ENCODE measurements at places on chromosomes 13 and 19.

- peak; percentile 61 for DNase-seq
Observed at GRCh38 chr19:517721-518597, 10.7 kb downstream of the TPGS1 start.

DNA sequence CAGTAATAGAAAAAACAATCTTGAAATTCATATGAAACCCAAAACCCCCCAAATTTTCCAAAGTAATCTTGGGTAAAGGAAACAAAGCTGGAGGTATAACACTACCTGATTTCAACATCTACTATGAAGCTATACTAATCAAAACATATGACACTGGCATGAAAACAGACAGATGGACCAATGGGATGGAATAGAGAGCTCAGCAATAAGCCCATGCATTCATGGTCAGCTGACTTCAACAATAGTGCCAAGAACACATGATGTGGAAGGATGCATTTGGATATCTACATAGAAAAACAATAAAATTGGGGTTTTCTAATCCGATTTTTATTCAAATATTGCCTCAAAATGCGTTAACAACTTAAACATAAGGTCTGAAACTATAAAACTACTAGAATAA lies 32.2 kb upstream of the ZNF766 start:
- DNase-seq: no peak

DNA sequence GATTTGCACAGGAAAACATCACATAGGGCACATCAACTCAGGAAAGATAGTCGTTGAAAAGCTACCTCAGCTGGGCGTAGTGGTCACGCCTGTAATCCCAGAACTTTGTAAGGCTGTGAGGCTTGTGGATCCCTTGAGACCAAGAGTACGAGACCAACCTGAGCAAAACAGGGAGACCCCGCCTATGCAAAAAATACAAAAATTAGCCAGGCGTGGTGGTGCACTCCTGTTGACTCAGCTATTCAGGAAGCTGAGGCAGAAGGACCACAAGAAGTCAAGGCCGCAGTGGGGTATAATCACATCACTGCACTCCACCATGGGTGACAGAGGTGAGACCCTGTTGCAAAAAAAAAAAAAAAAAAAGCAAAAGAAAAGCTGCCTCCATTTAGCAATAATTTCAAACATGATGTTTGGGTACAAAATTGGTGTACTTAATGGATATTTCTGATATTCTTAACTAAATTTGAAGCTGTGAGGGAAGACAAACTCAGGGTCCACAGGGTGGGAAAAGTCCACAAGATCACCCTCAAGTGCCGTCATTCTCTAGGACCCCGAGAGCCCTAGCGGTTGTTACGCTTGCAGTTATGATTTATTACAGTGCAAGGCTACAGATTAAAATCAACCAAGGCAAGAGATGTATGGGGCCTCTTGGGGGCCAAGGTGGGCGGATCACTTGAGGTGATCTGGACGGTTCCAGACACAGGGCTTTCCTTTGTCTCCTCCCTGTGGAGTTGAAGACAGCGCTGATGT lies 42.5 kb upstream of the LDLR start:
- DNase-seq: no peak

DNA sequence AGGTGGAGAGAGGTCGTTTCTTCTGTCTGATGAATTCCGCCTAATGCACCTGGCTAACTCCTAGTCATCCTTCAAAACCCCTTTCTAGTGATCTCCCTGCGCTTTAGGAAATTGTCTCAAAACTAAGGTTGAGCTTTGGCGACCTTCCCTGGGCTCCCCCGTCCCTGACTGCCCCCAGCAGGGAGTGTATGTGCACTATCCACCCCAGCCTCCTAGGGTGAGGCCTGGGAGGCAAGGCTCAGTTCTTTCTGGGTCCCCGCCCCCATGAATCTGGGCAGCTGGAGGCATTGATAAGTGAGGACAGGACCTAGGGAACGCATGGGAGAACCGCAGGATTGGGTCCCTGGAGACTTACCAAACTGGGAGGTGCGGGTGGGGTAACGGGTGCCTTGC lies 378 bp downstream of the TLE6 start:
- DNase-seq: no peak

DNA sequence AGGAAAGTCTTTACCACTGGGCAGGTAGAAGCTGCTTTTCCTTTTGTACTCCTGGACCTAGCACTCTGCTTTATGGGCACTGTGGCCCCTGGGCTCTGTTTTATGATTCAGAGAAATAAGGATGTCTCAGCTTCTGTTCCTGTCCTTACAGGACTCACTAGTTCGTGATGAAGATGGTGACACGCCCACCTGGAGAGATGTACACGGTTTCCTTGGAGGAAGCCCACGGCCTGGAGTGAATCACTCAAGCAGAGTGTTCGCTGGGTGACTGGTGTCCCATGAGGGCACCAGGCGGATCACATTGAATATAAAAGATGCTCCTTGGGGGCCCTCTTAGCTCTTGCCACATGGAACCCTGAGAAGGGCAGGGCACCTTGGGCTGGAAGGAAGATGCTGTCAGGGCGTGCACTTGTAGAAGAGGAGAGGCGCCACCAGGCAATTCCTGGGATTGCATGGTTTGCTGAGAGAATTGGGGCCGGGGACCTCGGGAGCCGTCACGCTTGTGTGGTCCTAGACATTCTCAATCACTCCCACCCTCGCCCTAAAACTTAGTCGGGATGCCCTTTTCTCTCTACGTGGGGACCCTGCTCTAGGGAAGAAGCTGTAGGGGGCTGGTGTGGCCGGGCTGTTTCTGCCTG lies 202.6 kb downstream of the TSHZ3 start:
- no peak for DNase-seq

DNA sequence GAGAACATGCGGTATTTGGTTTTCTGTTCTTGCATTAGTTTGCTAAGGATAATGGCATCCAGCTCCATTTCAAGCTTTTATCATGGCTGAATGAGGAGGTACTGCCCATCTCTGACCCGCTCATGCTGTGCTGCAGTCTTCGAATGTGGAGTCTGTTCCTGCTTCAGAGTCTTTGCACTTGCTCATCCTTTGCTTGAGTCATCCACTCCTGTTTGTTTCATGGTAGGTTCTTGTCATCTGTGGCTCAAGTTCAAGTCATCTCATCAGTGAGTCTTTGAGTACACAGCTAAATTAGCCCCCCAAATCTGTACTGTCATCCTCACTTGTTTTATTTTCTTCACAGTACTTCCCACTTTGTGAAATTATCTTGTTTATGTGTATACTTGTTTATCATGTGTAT lies 5.4 kb downstream of the UCHL3 start:
- DNase-seq: no peak

DNA sequence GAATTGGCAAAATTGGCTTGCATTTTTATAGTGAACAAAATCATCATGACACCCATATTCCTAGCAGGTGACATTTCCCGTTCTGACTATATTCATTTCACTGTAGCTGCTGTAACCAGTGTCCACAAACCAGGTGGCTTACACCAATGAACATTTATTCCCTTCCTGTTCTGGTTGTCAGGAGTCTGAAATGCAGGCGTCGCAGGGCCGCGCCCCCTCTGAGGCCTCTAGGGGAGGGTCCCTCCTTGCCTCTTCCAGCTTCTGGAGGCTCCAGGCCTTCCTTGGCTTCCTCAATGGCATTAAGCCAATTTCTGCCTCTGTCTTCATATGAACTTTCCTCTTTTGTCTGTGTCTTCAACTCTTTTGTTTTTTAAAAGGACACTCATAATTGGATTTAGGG lies 6.5 kb upstream of the RLN3 start:
- DNase-seq: no peak

DNA sequence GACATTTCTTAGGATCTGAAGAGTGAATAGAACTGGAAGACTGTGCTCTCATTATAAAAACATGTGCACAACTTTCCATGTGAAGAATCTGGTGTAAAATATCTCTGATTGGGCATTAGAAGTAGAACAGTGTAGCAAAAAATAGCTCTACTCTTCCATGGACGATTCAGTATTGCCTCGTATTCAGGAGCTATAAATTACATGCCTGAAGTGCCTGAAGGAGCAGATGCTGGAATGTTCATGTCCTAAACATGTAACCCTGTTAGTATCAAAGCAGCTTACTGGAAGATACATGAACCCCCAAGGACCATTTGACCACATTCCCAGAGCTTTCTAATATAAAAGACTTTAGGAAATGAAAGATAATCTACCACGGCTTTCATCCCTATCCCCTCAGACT lies 528.9 kb downstream of the DACH1 start:
- no peak for DNase-seq

GRCh38 chr19:46384396-46384795 lies 29.0 kb downstream of the CCDC8 start:
- no peak for DNase-seq

- DNase-seq: no peak
Observed at GRCh38 chr19:29851769-29852521, 40.2 kb downstream of the CCNE1 start.

DNA sequence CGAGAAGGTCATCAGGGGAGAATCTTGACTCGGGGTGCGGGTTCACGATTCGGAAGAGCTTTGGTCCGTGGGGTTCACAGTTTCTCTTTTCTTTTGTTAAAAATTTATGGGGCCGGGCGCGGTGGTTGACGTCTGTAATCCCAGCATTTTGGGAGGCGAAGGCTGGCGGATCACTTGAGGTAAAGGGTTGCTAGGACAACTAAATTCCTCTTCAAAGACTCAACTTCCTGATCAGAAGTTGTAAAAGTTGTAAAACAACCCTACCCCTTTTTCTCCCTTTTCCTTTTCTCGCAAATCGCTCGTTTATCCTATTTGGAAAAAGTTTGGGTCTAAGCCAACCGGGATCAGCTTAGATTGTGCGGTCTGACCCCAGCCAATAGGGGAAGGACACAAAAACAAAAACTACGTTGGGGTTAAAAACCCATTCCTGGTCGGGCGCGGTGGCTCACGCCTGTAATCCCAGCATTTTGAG lies 673 bp downstream of the ZNF486 start:
- DNase-seq: peak; percentile 24
